ENCODE measurements at places on chromosomes 7 and 10. TPM values are rescaled to one million over a fixed set of nuclear protein-coding genes. Genes with fewer than 3 reads are reported as not detected.
A peak's percentile ranks its signal among the peaks of the same experiment; 100 is the strongest.

GRCh38 chr10:69955897-69956740 is 96.5 kb upstream of the MACROH2A2 start:
- no peak overlapping the region for H3K4me3 ChIP-seq
- H3K4me1 ChIP-seq = no peaks in the 10 kb centered on the region
- no peak overlapping the region for H3K27ac ChIP-seq
- peaks cover 2% of the 10 kb centered on the region for H3K27me3 ChIP-seq
- no peaks in the 10 kb centered on the region for H3K36me3 ChIP-seq

DNA sequence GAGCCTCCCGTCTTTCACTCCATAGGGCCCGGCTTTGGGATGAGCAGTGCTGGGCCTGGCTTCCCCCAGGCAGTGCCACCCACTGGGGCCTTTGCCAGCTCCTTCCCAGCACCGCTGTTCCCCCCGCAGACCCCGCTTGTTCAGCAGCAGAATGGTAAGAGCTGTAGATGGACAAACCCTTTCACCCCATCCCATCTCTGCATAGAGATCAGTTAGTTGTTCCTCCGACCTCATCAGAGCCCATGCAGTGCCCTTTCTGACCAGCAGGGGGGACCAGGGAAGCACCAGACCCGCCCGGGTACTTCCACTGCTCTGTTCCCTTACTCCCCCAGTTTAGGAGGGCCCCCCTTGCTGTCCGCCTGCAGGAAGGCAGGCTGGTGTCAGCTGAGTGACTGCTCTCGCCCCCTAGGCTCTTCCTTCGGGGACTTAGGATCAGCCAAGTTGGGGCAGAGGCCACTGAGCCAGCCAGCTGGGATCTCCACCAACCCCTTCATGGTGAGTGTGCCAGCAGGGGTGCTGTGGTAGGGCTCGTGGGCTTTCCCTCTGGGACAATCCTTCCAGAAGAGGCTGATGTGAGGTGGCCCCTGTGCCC is 9.8 kb downstream of the SAP25 start:
- no peaks in the 10 kb centered on the region for H3K27me3 ChIP-seq
- peaks cover 26% of the 10 kb centered on the region for H3K4me1 ChIP-seq
- DNase-seq = peak; percentile 92
- peaks cover 25% of the 10 kb centered on the region for H3K36me3 ChIP-seq

DNA sequence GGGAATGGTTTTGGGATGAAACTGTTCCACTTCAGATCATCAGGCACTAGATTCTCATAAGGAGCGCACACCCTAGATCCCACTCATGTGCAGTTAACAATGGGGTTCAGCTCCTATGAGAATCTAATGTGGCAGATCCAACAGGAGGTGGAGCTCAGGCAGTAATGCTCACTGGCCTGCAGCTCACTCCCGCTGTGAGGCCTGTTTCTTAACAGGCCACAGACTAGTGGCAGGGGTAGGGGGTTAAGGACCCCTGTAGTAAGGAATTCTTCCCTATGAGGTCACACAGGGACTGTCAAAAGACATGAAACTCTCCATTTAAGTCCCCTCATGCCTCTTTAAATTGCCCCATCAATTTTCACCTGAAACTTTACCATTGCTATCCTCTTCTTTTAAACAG is 8.0 kb downstream of the HGF start:
- no peak overlapping the region for H3K4me3 ChIP-seq
- H3K27ac ChIP-seq = no peak overlapping the region
- no peak for DNase-seq
- H3K4me1 ChIP-seq = no peaks in the 10 kb centered on the region
- H3K36me3 ChIP-seq = no peaks in the 10 kb centered on the region
- H3K27me3 ChIP-seq = no peaks in the 10 kb centered on the region

- H3K4me3 ChIP-seq = no peak overlapping the region
- no peak overlapping the region for H3K27ac ChIP-seq
- no peak for DNase-seq
- no peaks in the 10 kb centered on the region for H3K36me3 ChIP-seq
Observed at GRCh38 chr10:14491811-14492210, 161.1 kb upstream of the FRMD4A start.

DNA sequence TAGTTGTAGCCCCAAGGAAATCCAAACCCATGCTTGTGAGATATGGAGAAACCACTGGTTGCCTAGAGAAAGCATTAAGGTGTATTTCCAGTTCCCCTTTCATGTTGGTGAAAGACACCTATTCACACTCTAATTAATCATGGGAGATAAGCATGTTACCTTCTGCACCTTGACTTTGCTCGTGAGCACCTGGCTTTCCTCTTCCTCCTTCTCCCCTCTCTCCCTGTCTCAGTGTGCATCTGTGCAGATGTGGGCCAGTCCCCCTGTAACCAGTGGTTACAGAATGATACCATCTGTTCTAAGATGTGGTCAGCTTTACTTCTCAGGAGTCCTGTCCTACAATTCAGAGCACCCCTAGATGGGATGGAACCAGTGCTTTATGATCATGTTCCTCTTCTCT is 160.6 kb downstream of the LCOR start:
- no peak overlapping the region for H3K27ac ChIP-seq
- no peak overlapping the region for H3K4me3 ChIP-seq
- H3K27me3 ChIP-seq = no peaks in the 10 kb centered on the region

DNA sequence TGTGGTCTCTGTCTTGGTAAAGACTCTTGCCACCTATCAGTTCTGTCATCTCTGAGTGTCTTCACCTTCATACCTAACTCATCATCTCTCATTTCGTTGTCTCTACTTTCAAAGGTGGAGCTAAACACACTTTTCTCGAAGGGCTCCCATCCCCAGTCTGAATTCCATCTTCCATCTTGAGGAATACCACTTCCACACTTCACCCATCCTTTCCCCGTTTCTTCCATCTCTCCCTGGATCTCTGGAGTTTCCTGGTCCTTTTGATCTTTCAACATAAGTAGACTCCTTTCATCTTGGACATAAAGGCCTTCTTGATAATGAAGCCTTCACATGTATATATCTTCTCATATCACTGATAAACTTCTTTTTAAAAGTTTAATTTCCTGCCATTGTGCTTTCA is 120.8 kb upstream of the NOBOX start:
- no peaks in the 10 kb centered on the region for H3K27me3 ChIP-seq
- no peak for DNase-seq
- H3K27ac ChIP-seq = no peak overlapping the region
- H3K36me3 ChIP-seq = peaks cover 2% of the 10 kb centered on the region

- no peak overlapping the region for H3K27ac ChIP-seq
- H3K36me3 ChIP-seq = no peaks in the 10 kb centered on the region
- H3K4me3 ChIP-seq = no peak overlapping the region
- H3K27me3 ChIP-seq = no peaks in the 10 kb centered on the region
- H3K4me1 ChIP-seq = no peaks in the 10 kb centered on the region
- DNase-seq = no peak
Observed at GRCh38 chr10:115335366-115335765, 242.2 kb downstream of the ATRNL1 start.

The SLC25A28 gene
- total RNA-seq = 43.6 TPM

DNA sequence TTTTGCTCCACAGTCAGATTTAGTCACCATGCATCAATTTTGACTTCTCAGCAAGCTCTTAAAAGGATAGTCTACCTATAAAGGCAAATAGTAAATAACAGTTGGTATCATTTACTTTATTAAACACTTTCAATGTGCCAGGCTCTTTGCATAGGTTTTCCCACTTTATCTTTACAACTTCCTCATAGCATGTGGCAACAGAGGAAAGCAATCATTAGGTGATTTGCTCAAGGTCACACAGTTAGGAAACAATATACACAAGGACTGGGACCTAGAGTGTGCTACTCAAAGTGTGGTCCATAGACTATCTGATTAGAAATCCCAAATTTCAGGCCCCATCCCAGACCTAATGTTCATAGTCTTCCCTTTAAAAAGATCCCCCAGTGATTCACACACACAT is 212.3 kb downstream of the MTERF1 start:
- H3K4me1 ChIP-seq = no peaks in the 10 kb centered on the region
- no peaks in the 10 kb centered on the region for H3K36me3 ChIP-seq
- no peak overlapping the region for H3K27ac ChIP-seq
- DNase-seq = no peak

DNA sequence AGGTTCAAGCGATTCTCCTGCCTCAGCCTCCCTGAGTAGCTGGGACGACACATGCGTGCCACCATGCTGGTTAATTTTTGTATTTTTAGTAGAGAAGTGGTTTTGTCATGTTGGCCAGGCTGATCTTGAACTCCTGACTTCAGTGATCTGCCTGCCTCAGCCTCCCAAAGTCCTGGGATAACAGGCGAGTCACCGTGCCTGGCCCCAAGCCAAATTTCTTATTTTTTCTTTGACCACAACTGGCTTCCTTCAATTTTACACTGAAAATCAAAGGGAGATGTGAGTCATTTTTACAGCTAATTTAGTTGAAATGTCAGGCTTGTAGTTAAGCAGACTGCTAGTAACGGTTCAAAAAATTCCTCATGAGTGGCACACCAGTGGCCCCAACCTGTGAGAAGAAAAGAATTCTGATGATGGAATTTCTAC is 7.8 kb downstream of the RNF216 start:
- no peaks in the 10 kb centered on the region for H3K27me3 ChIP-seq
- peaks cover 71% of the 10 kb centered on the region for H3K4me1 ChIP-seq
- peak; percentile 69 for DNase-seq
- peaks cover 50% of the 10 kb centered on the region for H3K36me3 ChIP-seq
- H3K4me3 ChIP-seq = peak overlapping the region; percentile 62
- H3K27ac ChIP-seq = peak overlapping the region; percentile 89

GRCh38 chr10:102312683-102313082 is 67.4 kb downstream of the GBF1 start:
- no peaks in the 10 kb centered on the region for H3K27me3 ChIP-seq
- H3K4me1 ChIP-seq = peaks cover 39% of the 10 kb centered on the region
- H3K4me3 ChIP-seq = no peak overlapping the region
- H3K36me3 ChIP-seq = no peaks in the 10 kb centered on the region

GRCh38 chr7:151008143-151008510 is 16.2 kb downstream of the ATG9B start:
- H3K36me3 ChIP-seq = no peaks in the 10 kb centered on the region
- H3K27ac ChIP-seq = peak overlapping the region; percentile 86
- H3K4me3 ChIP-seq = peak overlapping the region; percentile 77

DNA sequence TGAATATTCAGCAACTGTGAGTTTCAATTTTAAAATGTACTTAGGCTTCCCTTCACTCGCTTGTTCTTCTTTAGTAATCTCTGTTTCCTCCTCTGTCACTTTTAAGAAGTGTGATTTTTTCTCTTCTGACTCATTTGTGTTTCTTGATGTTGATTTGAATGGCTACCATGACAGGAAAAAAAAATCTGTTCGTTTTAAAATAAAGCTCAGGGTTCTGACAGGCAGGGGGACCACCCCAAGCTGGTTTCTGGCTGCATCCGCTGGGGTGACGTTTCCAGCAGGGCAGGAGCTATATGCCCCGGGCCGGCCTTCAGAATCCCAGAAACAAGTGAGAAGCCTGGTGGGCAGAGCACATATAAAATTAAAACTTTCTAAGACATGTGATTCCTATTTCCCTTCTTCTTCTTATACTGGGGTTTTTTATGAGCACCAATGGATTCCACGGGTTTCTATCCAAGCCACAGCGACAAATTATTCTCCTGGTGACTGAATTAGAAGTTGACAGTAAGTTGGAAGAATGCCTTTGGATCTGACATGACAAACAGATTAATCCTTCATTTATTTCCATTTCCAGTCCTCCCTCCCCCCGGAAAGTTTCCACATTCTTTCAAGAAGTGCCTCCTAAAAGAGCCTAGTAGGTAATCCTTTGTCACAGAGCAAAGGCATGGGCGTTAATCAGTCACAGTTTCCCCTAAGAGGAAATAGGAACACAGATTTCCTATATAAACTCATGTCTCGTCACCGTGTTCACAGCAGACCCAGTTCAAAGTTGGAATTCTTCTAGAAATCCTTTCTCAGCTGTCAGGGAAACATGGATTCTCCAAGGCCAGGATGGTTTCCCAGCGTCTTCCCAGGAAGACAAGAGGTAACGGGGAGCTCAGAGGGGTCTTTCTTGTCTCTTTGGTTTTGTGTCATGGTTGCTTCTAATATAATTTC is 79.9 kb downstream of the PTPRE start:
- H3K4me3 ChIP-seq = no peak overlapping the region
- no peak for DNase-seq
- H3K4me1 ChIP-seq = peaks cover 38% of the 10 kb centered on the region

The CASTOR2 gene
- total RNA-seq = 3.4 TPM

- H3K36me3 ChIP-seq = peaks cover 58% of the 10 kb centered on the region
- H3K27ac ChIP-seq = peak overlapping the region; percentile 90
- H3K4me3 ChIP-seq = no peak overlapping the region
- peak; percentile 58 for DNase-seq
- peaks cover 55% of the 10 kb centered on the region for H3K4me1 ChIP-seq
- H3K27me3 ChIP-seq = no peaks in the 10 kb centered on the region
Observed at GRCh38 chr7:92731335-92732063, 104.9 kb downstream of the CDK6 start.

The SFTPA1 gene
- total RNA-seq = not detected

The COL26A1 gene
- total RNA-seq = not detected

The SLC18A2 gene
- 0.14 TPM for total RNA-seq

DNA sequence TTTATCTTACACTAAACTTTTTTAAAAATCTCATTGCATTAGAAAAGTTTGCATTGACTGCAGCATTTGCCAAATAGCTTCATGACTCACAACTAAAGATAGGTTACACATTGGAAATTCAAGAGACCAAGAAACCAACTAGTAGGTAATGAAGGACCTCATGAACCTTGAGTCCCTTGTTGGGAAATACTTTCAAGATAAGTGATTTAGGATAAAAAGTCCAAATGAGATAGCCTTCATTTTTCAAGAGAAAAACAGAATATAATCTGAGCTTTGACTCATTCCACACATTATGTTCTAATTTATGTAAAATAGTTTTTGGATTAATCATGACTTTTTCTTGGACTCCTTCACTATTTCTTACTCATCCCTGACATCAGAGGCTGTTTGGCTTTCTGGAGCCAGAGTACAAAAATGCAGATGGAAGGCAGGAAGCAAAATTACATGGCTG is 13.1 kb upstream of the LIPF start:
- peaks cover 12% of the 10 kb centered on the region for H3K27me3 ChIP-seq
- H3K27ac ChIP-seq = no peak overlapping the region
- no peak overlapping the region for H3K4me3 ChIP-seq
- no peak for DNase-seq

The COL28A1 gene
- not detected for total RNA-seq

DNA sequence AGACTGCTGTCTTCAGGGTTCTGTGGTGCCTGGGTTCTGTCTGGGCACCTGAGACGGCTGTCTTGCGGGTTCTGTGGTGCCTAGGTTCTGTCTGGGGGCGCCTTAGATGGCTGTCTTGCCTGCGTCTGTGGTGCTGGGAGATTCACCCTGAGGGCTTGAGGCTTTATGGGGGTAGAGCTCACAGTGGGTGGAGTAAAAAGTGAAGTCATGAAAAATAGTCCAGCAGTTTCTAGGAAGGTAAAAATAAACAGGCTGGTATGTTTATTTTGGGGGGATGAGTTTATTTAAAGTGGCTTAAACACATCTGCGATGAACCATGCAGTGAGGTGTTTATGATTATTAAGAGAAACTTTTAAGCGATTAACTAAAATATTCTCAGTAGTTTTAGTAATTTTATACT is 64.2 kb downstream of the NKX6-2 start:
- H3K27me3 ChIP-seq = no peaks in the 10 kb centered on the region
- H3K36me3 ChIP-seq = no peaks in the 10 kb centered on the region
- no peaks in the 10 kb centered on the region for H3K4me1 ChIP-seq
- H3K4me3 ChIP-seq = no peak overlapping the region
- no peak for DNase-seq

GRCh38 chr7:129906700-129907099 is 46.1 kb downstream of the UBE2H start:
- H3K4me3 ChIP-seq = no peak overlapping the region
- H3K4me1 ChIP-seq = peaks cover 66% of the 10 kb centered on the region
- H3K27me3 ChIP-seq = no peaks in the 10 kb centered on the region
- H3K27ac ChIP-seq = peak overlapping the region; percentile 40
- DNase-seq = no peak

The CTAGE15 gene
- 0.83 TPM for total RNA-seq

GRCh38 chr10:131804551-131805295 is 96.1 kb upstream of the PPP2R2D start:
- H3K4me1 ChIP-seq = no peaks in the 10 kb centered on the region
- DNase-seq = no peak
- H3K27ac ChIP-seq = no peak overlapping the region
- H3K27me3 ChIP-seq = no peaks in the 10 kb centered on the region
